Esophagus squamous epithelium (tissue), 5 donors: ENCODE measurements at places on chromosomes 6 and 20. TPM values are rescaled to one million over a fixed set of nuclear protein-coding genes. Genes with fewer than 3 reads are reported as not detected.

Gene C6orf15
- total RNA-seq = not detected

Gene MMP24
- total RNA-seq = not detected

Gene NQO2
- 38.3 TPM for total RNA-seq

Gene RRAGD
- total RNA-seq = 67.1 TPM

Gene SLC13A3
- total RNA-seq = 0.34 TPM
